ENCODE measurements at places on chromosomes 6 and 20.

GRCh38 chr20:32452776-32453466, 94.8 kb downstream of the ASXL1 start:
- no peak for DNase-seq

- DNase-seq = no peak
Observed at GRCh38 chr20:41654292-41654691, 36.1 kb upstream of the CHD6 start.

- DNase-seq = no peak
Observed at GRCh38 chr6:108492131-108492766, 68.5 kb upstream of the FOXO3 start.

GRCh38 chr20:21796059-21796458, 90.6 kb downstream of the PAX1 start:
- no peak for DNase-seq

DNA sequence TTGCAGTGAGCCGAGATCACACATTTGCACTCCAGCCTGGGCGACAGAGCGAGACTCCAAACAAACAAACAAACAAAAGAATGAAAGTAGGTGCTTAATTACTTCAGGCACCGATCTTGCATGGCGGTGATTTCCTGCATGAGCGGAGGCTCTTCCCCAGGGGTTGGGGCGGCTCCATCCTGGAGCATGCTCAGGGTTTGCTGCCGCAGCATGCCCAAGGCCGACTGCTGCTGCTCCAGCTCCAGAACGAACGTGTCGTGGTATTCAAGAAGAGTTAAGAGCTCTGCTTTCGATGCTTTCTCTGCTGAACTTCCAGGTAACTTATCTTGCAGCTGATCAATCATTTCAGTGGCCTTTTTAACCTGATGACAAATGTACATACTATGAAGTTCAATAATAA, 313.8 kb downstream of the SYNE1 start:
- DNase-seq = no peak

DNA sequence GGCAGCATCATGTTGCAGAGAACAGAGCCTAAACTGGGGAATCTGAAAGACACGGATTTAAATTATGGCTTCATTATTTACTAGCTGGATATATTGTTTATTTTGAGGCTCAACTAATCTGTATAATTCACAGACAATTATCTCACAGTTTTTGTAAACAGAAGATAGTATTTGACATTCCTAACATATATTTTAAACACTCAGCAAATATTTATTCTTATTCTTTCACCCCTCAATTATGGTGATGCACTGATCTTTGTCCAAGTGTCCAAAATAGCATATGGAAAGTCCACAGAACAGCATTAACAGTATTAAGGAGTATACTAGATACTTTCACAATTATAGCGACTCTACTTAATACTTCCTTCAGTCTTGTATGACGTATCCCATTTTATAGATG, 257.0 kb downstream of the ADGRG6 start:
- DNase-seq = no peak

- no peak for DNase-seq
Observed at GRCh38 chr20:21251278-21251677, 51.9 kb upstream of the XRN2 start.

GRCh38 chr20:46905364-46906125, 10.9 kb downstream of the EYA2 start:
- no peak for DNase-seq

- DNase-seq = no peak
Observed at GRCh38 chr6:142406131-142406530, 104.3 kb downstream of the ADGRG6 start.

- no peak for DNase-seq
Observed at GRCh38 chr6:46320505-46320904, 149.7 kb upstream of the ENPP5 start.

- DNase-seq = no peak
Observed at GRCh38 chr6:157571269-157571668, 190.3 kb downstream of the ZDHHC14 start.

- no peak for DNase-seq
Observed at GRCh38 chr6:71496018-71496721, 207.6 kb downstream of the OGFRL1 start.

GRCh38 chr6:124961464-124961776, 817 bp upstream of the RNF217 start:
- no peak for DNase-seq

GRCh38 chr6:138673346-138674014, 100.1 kb upstream of the CCDC28A start:
- DNase-seq = no peak

DNA sequence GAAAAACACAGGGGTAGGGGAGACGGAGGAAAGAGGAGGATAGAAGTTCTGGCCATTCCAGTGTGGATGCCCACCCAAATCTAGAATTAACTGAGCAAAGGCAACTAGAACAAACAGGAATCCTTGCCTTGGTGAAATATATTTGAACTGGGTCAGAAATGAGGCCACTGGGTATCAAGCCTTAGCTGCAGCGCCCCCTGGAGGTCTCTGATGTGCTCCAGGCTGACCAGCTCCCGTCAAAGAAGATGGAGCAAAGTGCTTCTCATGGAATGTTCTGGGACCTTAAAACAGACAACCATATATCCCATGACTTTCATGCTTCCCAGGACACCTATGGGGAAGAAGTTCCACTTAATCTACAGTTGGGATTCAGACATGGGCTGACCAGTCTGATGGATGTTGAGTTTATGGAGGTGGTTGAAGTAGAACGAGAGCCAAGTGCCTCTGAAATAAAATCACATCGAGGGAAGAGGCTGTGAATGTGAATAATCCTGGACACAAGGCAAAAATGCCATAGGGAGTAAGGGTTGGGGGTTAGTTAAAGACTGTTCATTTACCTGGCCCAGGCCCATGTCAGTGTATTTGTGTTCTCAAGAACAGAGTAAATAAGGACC, 50.4 kb downstream of the HLA-DPB1 start:
- DNase-seq = peak; percentile 16

DNA sequence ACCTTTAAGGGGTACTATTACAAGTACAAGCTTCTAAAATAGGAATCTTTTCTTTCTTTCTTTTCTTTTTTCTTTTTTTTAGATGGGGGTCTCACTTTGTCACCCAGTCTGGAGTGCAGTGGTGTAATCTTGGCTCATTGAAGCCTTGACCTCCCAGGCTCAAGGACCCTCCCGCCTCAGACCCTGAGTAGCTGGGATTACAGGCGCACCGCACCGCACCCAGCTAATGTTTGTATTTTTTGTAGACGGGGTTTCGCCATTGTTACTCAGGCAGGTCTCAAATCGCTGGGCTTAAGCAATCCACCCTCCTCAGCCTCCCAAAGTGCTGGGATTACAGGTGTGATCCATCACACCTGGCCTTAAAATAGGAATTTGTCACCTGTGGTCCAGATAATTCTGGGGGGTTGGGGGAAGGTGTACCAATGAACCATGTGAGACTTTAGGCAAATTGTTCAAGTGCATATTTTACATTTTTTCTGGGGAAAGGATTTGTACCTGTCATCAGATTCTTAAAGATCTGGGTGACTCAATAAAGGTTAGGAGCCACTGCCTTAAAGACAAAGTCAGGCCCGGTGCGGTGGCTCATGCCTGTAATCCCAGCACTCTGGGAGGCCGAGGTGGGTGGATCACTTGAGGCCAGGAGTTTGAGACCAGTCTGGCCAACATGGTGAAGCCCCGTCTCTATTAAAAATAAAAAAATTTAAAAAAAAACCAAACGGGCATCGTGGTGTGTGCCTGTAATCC, 19.7 kb upstream of the SYNJ2 start:
- DNase-seq = no peak
